SK-N-SH treated with all-trans-retinoic acid at 6 μM for 48 hours (cell line): ENCODE measurements at places on chromosomes 5 and 9.

DNA sequence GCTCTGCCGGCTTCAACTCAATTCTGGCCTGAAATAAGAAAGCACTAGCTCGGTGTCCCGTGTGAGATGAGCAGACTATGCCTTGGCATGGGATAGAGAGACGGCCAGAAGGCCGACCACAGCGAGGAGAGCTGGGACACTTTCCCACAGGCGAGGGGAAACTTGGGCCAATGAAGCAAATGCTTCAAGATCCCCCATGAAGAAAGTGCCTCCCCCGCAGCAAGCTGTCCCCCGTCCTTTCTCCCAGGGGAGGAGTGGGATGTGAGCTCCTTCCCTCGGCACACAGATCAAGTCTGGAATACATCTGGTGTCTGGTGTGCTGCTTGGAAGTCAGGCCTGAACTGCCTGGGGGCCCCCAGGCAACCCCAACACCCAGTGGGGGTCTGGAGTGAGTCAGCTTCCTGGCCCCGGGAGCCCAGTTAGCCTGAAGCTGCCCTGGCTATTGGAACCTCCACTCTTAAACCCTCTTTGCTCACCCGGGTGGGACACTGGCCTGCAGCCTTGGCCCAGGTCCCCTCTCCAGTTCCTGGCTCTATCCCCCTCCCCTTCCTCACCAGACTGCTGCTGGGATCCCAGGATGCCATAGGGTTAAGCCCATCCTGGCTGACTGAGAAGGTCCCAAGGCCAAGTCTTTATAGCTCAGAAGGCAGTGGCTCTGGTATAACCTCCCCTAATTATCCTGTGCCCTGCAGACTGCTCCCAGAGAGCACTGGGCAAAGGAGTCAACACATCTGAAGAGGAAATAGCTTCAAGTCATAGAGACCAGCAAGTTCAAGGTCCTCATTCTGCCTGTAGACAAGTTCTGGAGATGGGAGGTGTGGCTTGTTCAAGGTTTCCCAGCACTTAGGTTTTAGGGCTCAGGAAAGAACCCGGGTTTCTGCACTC, 205.3 kb downstream of the TTLL11 start:
- ATAC-seq = peak; percentile 13

GRCh38 chr5:172871536-172871935, 37.5 kb downstream of the ERGIC1 start:
- ATAC-seq = no peak

GRCh38 chr9:85941622-85941940, 635 bp downstream of the NAA35 start:
- ATAC-seq = no peak

GRCh38 chr5:136192526-136193321, at the start of gene SMIM32:
SMIM32 (minus strand) TSS chr5:136193162; CDS start chr5:136192524, 638 bp downstream.
- ATAC-seq = peak; percentile 45

GRCh38 chr9:6495466-6495865, 82.5 kb downstream of the UHRF2 start:
- no peak for ATAC-seq

DNA sequence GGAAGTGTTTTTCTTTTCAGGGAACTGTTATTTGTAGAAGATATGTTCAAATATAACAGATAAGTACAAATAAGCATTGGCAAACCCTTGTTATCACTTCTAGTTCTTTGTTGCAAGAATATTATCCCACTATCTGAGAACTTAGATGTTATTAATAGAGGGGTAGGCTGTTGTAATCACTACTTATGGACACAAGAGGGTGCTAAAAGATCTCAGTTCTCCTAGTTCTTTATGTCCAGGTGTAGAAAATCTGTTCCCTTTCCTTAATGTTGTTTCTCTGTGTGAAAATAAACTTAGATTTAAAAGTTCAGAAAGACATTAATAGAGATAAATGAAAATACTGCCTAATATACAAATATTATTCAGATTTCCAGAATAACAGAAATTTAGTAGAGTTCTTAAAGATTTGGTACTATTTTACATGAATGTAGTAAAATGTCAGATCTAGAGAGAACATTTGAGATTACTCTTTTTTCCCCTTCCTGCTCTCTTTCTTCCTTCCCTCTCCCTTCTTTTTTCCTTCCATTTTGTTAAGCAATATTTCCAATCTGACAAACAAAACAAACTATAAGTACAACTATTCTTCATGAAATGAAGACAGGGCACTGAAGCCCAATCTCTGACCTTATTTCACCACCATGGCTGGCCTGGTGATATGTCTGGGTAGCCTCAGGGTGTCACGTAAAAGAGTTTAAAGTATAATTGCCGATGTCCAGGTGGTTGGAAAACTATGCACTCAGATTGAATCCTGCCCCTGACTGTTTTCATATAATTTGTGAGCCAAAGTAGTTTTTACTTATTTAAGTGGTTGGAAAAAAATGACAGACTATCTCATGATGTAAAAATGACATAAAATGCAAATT, 43.6 kb upstream of the C5orf46 start:
- ATAC-seq = peak; percentile 88

- ATAC-seq = no peak
These were observed 414.5 kb upstream of the ZNF608 start for GRCh38 chr5:125160787-125161502.

- no peak for ATAC-seq
These were observed 23.7 kb downstream of the CCDC171 start for GRCh38 chr9:15576350-15577050.

- no peak for ATAC-seq
These were observed 58.0 kb downstream of the GRAMD2B start for GRCh38 chr5:126481243-126481642.

DNA sequence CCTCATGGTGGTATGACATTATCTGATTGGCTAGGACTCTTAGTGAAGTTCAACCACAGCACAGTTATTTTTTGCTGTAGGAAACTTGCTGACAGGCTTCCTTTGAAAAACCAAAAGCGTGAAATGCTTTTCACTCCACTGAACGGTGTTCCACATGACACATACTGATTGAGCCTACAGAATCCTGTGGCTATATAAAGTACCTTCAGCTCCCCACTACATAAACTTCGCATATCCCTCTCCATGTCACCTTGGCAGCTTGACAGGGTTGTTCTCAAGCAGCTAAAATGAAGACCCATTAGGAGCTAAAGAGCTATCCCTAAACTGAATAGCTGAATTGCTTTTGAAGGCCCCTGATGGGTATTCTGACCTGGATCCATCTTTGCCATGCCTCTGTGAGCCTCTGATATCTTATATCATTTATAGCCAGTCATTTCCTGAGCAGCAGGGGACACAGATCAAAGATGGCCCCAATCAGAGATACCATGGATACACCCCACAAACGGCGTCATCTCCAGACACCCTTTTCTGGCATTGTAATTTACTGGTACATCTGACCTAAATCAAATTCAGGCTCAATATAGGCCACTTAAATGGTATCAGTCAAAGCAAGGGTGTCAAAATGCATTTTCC, 91.5 kb downstream of the APBA1 start:
- ATAC-seq = no peak

DNA sequence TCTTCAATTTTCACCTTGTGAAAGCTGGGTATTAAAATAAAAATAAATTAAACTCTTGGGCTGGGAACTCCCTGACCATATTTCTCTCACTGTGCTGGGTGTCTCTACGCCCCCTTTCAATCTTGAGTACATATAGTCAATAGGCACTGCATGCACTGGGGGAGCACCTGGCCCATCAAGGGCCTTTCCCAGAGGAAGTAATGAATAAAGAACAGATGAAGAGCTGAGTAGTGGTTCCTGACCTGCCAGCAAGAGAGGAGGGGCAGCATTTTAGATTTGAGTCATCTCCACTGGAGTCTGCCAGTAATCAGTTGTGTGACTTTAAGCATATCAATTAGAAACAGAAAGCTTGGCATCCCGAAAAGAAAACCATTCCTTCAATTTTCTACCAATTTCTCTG, 6.2 kb downstream of the MAPKAP1 start:
- peak; percentile 60 for ATAC-seq

GRCh38 chr5:127599320-127599719, 49.6 kb upstream of the CTXN3 start:
- no peak for ATAC-seq

DNA sequence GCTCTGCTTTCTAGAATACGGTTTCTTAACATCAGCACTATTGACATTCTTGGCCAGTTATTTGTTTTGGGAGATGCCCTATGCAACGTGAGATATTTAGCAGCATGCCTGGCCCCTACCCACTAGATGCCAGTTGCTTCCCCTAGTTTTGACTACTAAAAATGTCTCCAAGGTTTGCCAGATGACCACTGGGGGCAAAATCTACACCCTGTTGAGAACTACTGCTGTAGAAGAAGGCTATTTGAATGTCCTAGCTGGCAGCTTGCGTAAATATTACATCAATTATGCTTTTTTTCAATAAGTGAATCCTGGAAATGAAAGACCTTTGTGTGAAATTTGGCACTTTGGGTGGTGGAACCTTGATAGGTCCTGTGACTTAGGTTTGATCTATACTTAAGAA, 5.0 kb downstream of the NCBP1 start:
- peak; percentile 30; the same call in 1 of the 3 replicates for ATAC-seq

GRCh38 chr9:107087222-107087621, 195.9 kb upstream of the RAD23B start:
- ATAC-seq = no peak

DNA sequence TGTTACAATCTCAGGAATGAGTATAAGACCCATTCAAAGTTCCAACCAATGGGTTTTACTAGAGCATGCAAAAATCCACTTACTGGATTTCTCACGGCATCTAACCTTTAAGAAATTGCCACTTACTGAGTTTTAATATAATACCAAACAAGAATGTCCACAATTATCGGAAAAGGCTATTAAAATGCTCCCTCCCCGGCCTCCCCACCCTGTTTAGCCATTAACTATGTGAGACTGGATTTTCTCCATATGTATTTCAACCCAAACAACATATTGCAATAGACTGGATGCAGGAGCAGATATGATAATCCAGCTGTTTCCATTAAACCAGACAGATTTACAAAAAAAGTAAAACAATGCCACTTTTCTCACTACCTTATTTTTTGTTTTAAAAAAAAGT, 4.1 kb downstream of the AGTPBP1 start:
- no peak for ATAC-seq

- no peak for ATAC-seq
These were observed 355.4 kb upstream of the PRR16 start for GRCh38 chr5:120108586-120109248.

GRCh38 chr9:135978642-135979546, 17.7 kb upstream of the UBAC1 start:
- ATAC-seq = peak; percentile 55

DNA sequence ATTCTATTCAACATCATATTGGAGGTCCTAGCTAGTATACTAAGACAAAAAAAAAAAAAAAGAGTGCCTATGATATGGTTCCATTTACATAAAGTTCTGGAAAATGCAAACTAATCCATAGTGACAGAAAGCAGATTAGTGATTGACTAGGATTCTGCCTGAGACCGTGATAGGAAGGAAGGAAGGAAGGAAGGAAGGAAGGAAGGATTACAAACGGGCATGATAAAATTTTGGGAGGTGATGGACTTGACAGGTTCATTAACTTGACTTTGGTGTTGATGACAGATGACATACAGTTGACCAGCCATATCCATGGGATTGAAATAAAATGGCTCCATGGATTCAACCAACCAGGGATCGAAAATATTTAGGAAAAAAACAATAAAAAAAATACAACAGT, 79.1 kb upstream of the MAN2A1 start:
- no peak for ATAC-seq

- ATAC-seq = peak; percentile 83
These were observed 31.8 kb upstream of the CKS2 start for GRCh38 chr9:89278997-89279739.

DNA sequence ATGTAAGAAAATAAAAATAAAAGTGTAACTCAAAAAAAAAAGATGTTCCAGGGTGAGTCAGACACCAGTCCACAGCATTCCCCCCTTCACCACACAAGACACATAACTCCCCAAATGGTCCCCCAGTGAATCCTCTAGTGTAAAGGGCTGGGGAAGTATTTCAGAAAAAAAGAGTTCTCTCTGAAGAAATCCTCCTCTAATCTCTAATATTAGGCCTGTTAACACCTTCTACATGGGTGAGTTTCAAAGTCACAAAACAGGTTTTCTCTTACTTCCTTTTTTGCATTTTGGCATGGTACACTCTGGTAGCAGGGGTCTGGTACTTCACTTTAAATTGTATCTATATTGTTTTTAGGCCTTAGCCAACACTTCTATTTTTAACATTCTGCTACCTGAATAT, 28.2 kb downstream of the RNF145 start:
- no peak for ATAC-seq

GRCh38 chr9:98848450-98849149, 41.1 kb downstream of the GALNT12 start:
- ATAC-seq = peak; percentile 100

DNA sequence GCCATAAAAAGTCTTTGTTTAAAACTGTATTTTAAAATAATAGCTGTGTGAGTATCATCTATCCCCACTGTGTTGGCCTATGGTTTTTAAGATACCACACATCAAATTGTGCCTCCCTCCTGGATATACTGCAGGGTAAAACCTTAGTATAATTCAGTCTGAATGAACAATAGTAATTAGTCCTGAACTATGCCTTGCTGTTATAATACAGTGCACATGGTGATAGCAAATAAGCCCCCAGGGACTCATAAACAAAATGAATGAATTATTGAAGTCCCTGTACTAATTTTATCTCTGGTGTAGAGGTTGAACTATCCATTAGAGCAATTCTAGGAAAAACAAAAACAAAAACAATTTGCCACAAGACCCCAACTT, 142.7 kb upstream of the ADAMTSL1 start:
- peak; percentile 22; the same call in 1 of the 3 replicates for ATAC-seq

GRCh38 chr5:82649943-82650342, 371.8 kb upstream of the RPS23 start:
- ATAC-seq = no peak

DNA sequence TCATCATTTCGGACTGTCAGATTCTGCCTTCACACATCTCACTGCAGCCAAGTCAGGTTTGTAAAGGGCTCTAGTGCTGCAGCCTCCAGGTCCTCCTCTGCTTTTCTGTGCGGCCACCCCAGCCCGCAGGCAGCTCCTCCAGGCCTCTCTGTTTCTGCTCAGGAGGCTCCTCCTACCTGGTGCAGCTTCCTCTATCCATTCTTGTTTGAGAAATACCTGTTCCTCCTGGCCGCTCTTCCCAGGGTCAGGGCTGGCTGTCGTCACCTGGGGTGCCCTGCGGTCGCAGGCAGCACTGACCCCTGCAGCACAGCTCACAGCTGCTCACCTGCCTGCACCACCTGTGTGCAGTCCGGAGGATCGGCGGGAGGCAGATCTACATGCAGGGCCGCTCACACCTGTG, 387.7 kb upstream of the IRX4 start:
- ATAC-seq = no peak

GRCh38 chr5:142078221-142078620, 30.4 kb upstream of the NDFIP1 start:
- no peak for ATAC-seq

DNA sequence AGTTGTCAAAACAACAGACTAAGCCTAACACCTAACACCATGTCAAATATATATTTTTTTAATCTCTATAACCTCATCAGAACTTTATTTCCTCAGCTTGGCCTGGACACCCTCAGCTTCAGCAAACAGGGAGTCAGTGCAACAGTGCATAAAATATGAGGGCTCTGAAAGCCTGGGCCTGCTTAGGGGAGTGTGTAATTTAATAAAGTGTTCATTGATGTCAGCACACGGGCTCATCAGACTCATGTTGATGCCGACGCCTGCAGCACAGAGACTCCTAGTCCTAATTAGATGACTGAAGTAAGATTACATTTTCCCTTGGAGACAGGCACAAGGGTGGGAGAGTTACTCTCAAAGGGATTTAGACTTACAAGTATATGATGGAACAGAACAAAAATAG, 37.8 kb downstream of the CDH10 start:
- no peak for ATAC-seq
